ENCODE measurements at places on chromosomes 1 and 21.

DNA sequence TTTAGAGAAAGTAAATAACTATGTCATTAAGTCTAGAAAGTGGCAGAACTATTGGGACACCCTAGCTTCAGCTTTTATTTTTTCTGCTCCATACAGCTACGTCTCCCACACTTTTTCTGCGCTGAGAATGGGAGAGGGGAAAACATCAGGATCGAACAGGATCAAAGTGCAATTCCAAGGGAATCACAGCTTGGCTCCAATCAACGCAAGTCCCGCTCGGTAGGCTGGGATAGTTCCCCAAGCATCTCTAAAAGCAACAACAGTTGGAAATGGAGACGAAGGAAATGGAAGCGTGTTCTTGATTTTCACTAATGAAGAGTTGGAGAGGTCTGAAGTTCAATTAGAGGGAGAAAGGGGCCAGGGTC, 536 bp downstream of the HMGCL start:
- DNase-seq = no peak

DNA sequence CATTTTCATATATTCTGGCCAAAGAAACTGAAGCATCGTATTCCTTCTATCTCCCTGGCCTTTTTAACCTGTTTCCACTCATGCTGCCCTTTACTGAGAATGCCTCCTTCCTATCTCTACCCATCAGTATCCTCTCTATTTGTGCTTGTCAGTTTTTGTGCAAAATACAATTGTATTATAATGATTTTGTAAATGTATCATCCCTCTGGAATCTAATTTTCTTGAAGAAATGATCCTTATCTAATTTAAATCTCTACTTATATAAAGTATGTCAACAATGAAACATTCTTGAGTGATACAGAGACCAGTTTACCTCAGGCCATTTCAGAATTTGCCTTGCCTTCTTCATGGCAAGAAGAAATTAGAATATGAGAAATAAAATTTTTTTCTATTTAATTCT, 59.0 kb upstream of the TEKT2 start:
- DNase-seq = no peak

DNA sequence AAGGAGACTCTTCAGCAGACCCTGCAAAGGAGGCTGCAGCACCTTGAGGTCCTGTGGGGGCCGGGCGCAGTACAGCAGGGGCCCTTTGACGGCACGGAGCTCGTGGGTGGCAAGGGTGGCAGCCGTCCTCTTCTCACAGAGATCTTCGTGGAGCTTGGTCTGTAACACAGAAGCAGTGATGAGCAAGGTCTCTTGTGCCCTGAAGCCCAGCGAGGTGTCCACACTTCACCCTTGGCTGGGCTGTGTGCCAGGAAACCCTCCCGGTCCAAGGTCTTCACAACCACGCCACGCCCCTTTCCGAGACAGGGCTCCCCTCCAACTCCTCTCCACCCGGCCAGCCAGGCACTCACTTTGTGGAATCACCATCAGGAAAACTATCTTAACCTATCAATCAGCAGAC, 11.3 kb downstream of the LRRC47 start:
- DNase-seq = no peak

GRCh38 chr21:45499970-45500577, 42.2 kb downstream of the SLC19A1 start:
- no peak for DNase-seq

GRCh38 chr1:234610666-234611224, 767 bp upstream of the IRF2BP2 start:
- DNase-seq = peak; percentile 88

DNA sequence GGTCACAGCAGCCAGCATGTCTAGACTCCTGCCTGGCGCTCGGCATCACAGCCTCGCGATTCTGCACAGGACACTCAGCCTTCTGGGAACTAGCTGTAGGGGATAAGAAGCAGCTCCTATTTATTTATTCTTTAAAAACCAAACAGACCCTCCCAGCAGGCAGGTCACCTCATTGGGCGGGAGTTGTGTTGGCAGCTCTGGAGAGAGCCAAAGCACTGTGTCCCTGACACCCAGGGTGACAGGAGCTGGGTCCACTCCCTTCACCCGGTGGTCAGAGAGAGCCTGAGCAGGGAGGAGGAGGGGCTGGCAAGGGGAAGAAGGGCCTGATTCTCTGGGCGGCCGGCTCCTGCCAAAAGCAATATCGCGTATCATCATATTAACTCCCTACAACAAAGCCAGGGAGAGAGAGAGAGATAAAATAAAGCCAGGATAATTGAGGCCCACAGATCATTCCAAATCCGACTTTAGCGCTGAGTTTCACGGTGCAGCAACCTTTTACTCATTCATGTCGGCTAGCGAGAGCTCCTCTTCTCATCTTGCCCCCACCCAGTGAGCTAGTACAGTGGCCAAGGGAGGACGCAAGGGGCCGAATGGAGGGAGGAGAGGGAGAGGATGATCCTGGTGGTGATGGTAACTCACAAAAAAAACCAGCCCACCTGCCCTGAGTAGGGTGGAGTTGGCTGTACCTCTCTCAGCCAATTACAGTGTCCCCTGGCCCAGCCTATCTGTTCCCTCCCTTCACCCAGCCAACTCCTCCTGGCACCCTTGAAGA, 79.8 kb upstream of the IFFO2 start:
- no peak for DNase-seq

DNA sequence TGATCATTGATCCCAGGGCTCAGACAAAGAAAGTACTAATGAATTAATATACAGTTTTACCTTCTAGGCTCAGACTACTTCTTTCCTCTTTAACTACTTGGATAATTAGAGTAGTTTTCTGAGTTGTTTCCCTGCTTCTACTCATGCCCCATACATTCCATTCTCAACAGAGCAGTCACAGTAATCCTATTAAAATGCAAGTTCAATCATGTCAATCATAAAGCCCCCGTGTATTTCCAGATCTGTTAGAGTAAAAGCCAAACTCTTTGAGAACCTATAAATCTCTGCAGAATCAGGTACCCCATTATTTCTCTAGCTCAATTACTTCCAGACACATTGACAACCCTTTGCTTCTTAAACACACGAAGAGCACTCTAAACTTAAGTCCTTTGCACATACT, 242.1 kb upstream of the PRMT6 start:
- DNase-seq = no peak

DNA sequence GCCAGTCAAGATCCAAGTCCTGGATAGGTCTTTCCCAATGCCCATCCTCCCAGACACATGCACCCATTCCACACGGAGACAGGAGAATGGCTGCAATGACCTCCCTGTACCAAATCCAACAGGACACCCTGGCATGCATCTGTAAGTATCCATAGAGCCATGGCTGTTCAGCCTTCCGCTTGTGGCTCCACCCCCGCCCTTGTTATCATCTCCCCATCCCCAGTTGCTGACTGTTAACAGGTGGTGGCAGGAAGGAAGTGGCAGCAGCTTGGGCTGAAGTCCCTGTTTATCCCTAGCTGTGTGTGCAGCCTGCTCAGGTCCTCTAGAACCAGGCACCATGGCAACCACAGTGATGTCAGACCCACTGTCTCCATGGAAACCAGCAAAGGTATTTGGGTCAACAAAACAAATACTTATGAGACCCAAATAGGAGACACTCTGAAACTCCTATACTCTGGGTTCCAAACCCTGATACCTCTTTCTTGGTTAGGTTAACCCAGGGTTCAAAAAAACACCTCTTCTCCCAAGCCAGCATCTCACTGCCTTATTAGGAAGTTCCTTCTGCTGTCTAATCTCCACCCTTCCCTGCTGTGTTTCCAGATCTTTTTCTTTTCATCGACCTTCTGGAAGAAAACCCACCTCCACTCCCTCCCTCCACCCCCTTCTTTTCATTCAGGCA, 721 bp downstream of the PBXIP1 start:
- peak; percentile 48 for DNase-seq

- no peak for DNase-seq
Observed at GRCh38 chr1:117710710-117711109, 104.9 kb downstream of the TENT5C start.

DNA sequence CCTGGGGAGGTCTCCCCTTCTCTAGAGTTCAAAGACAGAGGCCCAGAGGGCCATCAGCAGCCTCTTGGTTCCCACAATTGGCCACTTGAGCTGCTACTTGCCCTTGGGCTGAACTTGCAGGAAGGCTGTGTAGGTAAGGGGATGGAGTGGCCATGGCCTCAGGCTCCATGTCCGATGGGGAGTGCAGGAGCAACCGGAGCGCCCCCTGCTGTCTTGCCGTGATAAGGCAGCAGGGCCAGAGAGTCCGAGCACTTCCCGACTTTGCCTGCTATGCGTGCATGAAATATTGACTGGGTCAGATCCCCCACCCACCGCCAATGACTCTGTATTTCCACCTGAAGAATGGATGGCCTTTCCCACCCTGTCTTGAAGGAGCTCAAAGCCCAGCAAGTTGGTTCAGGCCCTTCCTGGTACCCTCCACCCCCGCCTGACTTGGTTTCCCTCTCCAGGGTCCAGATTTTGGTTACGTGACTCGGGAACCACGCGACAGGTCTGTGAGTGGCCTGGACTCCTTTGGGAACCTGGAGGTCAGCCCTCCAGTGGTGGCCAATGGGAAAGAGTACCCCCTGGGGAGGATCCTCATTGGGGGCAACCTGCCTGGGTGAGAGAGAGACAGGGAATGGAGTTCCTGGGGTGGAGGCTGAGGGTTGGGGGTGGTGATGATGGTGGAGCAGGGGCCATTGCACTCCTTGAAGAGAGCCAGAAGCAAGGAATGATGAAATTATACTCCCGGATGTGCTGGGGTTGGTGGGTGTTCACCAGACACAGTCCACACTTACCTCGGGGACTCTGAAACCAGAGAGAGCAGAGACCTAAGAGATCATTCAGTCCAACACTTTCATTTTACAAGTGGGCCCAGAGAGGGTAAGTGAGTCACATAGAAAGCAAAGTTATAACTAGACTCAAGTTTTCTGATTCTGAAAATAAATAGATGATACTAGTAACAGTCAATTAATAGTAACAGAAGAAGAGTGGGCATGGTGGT, 25.6 kb downstream of the PADI3 start:
- DNase-seq = peak; percentile 8

- DNase-seq = no peak
Observed at GRCh38 chr1:202587859-202588485, 122.3 kb downstream of the SYT2 start.

DNA sequence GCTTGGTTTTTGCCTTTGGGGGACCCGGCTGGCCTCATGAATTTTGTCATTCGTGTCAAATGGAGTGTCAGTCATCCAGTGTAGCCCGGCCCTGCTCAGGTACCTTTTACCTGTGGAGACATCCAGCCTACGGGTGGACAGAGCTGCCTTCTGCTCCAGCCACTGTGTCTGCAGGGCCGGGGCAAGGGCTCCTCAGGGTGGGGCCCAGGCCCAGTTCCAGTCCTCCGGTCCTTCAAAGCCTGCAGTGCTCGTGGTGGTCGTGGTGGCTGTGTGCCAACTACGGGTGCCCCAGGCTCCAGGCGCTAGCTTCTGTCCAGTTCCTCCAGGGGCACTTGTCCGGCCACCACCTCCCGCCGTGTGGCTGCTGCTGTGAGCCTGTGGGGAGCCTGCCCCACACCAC, 54.8 kb downstream of the TRIM11 start:
- no peak for DNase-seq

DNA sequence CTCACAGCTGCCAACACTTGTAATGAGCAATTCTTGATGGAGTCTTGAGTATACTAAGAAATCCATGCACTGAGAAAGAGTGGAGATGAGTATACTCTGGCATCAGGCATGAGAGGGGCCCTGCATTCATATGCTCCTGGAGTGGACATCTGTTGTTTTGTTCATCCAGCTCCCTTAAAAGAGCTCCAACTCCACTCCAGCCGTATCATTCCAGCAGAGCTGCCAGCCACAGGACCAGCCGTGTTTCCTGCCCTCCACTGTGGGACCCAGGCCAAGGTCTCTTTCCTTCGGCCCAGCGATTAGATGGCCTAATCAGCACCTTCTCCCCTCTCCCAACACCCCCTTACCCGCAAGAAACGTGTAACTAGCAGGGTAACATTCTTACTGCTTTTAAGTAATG, 144.5 kb downstream of the OMA1 start:
- DNase-seq = no peak

DNA sequence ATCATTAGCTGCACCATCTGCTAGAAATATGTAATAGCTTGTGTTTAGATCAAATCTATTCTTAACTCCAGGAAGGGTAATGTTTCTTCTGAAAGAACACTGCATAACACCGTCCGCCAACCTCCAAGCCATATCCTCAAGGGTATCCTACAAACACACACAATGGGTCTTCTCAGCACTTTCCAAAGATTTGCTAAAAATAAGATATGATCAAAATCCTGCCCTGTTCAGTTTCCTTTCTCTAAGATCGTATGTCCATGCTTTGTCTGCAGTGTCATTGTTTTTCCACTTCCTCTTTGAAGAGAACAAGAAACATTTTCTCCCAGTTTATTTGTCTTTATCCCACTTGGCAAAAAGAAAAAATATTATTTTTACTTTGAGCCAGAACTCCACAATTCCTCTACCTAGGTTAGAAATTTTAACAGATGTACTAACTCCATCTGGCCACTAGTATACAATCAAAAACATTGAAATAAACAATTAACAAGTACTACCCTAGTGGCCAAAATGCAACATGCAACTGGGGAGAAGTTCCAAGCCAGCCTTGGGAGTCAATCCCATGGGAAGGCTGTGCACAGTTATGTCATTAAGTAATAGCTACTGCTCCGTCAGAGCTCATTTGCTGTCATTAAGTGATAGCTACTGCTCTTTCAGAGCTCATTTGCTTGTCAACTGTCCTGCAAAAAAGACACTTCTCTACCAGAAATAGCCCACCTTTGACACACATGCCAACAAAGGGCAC, 37.8 kb downstream of the FRRS1 start:
- DNase-seq = no peak

GRCh38 chr1:25031601-25031965, 101.5 kb upstream of the RUNX3 start:
- DNase-seq = peak; percentile 56

GRCh38 chr1:233281711-233282581, 13.6 kb downstream of the PCNX2 start:
- no peak for DNase-seq

- DNase-seq = peak; percentile 78
Observed at GRCh38 chr1:151059109-151060006, at the start of gene CDC42SE1. Gene CDC42SE1, minus strand, starts transcription at chr1:151059622. Its CDS starts 3,892 bp downstream, at chr1:151055730.

DNA sequence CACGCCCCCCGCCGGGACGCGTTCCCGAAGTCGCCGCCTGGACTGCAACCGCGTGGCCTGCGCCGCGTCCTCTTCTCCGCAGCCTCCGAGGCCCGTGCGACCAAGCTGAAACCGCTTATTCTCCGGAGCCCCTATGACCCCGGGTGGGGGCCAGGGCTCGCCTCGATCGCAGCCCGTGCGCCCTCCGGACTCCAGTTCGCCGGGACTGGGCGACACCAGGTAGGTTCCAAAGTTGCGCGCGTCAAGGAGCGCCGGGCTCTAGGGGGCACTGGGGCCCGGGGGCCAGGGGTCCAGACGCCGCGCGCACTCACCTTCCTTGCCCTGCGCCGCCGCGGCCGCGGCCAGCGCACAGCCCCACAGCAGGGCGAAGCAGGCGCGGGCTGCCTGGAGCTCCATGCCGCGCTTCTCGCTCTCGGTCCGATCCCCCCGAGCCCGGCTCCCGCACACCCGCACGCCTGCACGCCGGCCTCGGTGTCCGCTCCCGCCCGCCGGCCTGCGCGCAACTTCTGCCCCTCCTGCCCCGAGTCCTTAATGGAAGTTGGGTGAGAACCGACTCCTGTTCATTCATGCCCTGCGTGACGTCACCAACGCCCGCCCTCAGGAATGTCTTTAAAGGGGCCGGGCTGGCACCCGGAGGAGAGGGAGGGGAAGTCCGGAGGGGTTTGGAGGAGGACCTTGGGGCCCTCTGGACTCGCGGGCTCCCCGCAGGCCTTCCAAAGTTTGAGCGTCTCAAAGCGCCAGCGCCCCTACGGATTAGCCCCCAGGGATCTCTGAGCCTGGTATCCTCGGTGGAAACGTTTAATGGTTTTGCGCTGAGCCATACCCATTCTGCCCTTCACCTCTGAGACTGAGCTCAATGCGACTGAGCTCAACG, at the start of gene EPHA2:
TSS of gene EPHA2 (minus strand) at position 533 of the 874 bp plus-strand sequence. CDS start at position 396, 137 bp downstream.
- no peak for DNase-seq

Data from stimulated activated CD4-positive, alpha-beta T cell treated with anti-CD3 and anti-CD28 coated beads, Interleukin-12 subunit alpha, Interleukin-12 subunit beta, amount 100 ng/mL, for 4 hours (primary cell).